ENCODE measurements at places on chromosomes 2 and 18.
A peak's percentile ranks its signal among the peaks of the same experiment; 100 is the strongest.

DNA sequence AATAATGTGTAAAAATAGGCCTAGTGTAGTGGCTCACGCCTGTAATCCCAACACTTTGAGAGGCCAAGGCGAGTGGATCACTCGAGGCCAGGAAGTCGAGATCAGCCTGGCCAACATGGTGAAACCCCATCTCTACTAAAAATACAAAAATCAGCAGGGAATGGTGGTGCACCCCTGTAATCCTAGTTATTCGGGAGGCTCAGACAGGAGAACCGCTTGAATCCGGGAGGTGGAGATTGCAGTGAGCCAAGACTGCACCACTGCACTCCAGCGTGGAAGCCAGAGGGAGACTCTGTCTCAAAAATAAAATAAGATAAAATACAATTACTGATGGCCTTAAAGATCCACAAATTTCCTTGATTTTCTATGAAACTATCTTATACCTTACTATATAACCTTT, 3.8 kb downstream of the ATF2 start:
- DNase-seq = no peak

DNA sequence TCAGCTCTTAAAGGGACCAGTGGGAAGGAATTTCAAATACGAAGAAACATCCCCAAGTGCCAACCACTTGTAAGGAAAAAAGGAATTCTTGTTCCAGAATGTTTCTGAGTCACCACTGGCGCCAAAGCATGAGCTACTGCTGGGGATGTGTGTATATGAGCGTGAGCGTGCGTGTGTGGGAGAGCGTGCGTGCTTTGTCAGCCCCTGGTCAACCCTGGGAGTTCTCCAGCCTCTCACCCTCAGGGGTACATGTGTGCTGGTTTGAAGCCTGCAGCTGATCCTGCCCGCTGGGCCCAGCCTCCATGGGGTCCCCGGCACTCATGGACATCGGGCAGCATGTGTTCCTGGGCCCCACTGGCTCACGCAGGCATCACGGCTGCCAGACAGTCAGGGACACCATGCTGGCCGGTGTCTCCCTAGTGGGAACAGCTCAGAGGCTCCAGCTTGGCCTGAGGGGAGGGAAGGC, 17.1 kb downstream of the HS6ST1 start:
- no peak for DNase-seq

GRCh38 chr18:46275370-46275769, 171.2 kb downstream of the HAUS1 start:
- DNase-seq = peak; percentile 42

GRCh38 chr2:69163109-69163508, 150.1 kb downstream of the ANTXR1 start:
- DNase-seq = no peak

- no peak for DNase-seq
Observed at GRCh38 chr2:120384486-120385354, 38.8 kb downstream of the INHBB start.

- DNase-seq = peak; percentile 9
Observed at GRCh38 chr2:47650001-47650535, 132.9 kb upstream of the MSH6 start.

All from cerebellar nuclear complex (tissue), 1 donor.